Amygdala (tissue), 56 donors: ENCODE measurements at places on chromosomes 12 and 14.

DNA sequence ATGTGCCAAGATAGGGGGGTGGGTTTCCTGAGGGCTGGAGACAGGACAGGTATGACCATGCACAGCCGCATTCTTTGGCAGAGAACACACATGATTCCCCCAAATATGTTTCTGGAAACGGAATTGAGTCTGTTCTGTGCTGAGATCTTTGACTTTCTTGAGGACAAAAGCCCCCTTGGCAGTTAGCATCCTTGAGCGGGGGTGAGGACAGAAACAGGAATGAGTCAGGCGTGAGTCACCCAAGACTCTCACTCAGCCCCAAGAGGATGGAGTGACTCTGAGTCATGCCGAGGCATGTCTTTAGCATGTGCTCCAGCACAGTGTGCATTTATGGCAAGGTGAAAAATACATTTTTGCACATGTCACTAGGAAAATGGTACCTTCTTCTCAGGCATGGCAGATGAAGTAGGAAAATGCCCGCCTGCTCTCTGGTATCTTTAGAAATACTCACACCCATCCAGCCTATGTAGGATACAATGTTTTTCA lies 52.1 kb downstream of the DAD1 start:
- DNase-seq: no peak

- no peak for DNase-seq
Measured at GRCh38 chr12:106254724-106255123, 6.9 kb upstream of the CKAP4 start.

- DNase-seq: peak; percentile 15
Measured at GRCh38 chr12:104605685-104606084, 148.9 kb downstream of the CHST11 start.

DNA sequence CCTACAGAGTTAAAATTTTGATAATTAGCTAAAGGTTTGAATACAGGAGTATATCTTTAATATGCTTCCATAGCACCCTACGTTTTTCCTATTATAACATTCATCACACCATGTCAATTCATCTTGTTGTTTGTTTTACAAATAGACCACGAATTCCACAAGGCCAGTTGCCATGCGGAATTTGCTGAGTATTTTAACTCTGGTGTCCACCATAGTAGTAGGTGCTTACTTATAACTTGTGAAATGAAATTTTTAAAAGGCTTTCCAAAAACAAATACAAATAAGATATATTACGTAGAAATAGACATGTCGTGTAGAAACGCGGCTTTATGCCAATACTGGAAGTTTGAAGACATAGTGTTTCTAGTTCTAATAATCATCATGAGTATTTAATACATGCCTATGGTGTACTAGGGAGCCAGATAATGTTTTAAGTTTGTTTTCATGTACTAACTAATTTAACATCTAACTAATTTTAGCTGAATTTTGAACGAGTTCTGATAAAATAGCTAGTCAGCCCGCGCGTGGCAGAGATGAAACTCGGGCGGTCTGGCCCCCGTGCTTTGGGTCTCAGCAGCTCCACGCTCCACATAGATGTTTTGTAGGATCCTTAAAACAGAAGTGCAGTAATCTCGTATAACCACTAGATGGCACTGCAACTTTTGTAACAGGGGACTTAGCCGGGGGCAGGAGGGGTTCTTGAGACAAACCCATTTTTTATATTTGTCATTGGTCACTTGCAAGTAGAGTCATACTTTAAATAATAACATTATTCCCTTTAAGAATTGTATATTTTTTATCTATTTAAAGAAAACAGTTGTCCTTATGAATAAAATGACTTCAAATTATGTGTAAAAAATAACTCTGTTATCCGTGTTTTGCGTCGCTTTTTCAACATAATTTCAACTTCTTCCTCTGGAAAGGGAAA lies 10.2 kb downstream of the CD69 start:
- no peak for DNase-seq

GRCh38 chr12:69243099-69244084 lies 4.0 kb downstream of the CPSF6 start:
- no peak for DNase-seq

GRCh38 chr12:105864901-105865300 lies 273.9 kb downstream of the NUAK1 start:
- no peak for DNase-seq

GRCh38 chr12:126944684-126945083 lies 1322.3 kb upstream of the TMEM132C start:
- DNase-seq: no peak

GRCh38 chr12:107079172-107080011 lies 14.0 kb downstream of the CRY1 start:
- DNase-seq: no peak

GRCh38 chr12:96862326-96862725 lies 44.7 kb upstream of the NEDD1 start:
- DNase-seq: no peak

DNA sequence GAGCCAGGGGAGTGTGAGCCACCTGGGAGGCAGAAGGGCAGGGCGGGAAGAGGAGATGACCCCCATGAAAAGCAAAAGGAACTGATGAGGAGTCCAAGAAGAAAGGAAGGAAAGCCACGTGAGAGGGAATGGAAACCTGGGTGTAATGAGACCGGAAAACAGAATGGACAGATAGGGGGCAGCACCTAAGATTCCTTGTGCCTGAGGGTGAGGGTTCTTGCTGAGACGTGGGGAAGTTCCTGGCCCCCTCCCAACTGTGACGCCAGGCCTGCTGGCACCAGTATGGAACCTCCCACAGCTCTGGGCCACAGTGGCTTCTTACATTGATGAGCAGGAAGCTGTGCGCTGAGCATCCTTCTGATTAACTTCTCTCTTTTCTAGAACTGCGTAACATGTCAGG lies 30.8 kb downstream of the TTC7B start:
- no peak for DNase-seq

- no peak for DNase-seq
Measured at GRCh38 chr14:105701456-105702274, 175.3 kb downstream of the TMEM121 start.

GRCh38 chr12:10673659-10674384 lies at the start of gene STYK1:
Gene STYK1, minus strand, starts transcription at chr12:10674052. Its CDS starts 39,434 bp downstream, at chr12:10634618.
- no peak for DNase-seq

GRCh38 chr12:29957835-29958234 lies 174.1 kb upstream of the TMTC1 start:
- DNase-seq: no peak

GRCh38 chr12:66011731-66012130 lies 118.8 kb downstream of the LLPH start:
- no peak for DNase-seq

DNA sequence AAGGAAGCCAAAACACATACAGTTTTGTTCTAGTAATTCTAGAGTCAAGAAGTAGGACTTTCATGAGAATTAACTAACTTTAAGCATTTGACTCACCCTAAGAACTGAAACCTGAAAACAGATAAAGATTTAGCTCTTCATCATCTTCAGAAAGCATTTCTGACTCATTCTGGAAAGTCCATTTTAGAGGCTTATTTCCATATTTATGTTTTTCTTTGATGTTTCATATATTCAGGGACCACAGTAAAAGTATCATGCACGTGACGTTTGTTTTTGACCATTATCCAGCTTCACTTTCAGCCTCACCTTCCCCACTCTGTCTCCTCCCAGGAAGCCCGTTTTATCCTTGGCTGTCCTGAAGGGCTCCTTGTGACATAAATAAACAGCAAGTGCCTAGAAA lies 79.2 kb downstream of the MDGA2 start:
- no peak for DNase-seq

DNA sequence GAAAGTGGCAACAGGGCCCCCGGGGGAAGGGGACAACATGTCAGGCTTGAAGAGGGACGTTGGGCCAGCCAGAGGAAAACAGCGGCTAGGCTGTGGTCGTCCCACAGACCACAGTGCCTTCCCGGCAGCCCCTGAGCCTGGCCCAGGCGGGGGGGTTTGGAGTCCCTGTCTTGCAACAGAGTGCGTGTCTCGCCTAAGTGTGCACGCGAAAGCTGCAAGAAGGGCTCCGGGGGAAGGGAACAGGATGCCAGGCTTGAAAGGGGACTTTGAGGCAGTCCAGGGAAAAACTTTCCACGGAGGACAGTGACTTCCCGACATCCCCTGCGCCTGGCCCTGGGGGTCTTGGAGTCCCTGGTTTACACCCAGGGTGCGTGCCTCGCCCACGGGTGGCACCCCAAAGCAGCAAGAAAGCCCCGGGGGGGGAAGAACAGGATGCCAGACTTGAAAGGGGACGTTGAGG lies 157.5 kb upstream of the ALG10B start:
- no peak for DNase-seq

DNA sequence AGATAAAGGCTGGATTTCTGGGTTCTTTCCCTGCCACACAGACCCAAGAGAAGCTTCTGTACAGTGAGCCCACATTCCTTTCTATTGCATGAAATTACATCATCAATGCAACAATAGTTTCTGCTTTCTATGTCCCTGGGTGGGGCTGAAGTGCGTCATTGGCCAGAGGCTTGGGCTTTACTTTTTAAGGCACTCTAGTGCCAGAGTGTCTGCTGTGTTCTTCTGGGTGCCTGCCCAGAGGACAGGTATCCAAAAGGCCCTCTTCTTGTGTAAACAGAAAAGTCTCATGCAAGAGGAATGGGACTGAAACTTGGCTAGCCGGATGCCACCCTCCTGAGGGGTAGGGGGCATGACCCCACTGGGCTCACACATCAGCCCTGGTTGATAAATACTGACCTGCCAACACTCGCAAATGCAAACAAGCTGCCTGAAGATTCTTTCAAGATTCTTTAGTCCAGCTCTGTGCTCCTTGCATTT lies 5.9 kb downstream of the KRT86 start:
- DNase-seq: no peak

DNA sequence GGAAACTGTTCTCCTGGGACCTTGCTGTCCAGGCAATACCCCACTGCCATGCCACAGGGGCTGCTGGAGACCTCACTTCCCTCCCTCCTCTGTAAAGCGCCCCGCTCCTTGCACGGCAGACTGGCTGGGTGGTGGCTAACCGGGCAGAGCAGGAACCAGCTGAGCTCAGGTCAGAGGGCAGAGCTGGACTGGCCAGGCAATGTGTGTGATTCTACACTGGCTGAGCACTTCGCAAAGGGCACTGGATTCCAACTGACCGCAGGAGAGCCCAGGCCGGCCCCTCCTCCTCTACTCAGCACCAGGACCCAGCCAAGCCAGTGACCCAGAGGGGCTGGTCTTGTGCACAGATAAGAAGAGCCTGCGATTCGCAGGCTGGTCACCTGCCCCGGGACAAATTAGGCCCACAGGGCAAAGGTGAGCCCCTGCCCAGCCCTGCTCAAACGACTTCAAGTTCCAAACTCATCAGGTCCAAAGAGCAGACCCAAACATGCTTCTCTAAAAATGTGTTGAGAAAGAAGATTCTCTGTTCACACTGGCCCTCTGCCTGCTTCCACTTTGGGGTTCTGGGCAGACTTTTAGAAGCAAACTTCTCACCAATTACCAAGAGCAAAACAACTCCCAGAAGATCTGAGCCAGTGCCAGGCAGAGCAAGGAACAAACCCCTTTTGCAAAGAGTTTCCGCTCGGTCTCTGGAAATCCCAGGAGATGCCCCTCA lies 54.9 kb upstream of the DIO3 start:
- no peak for DNase-seq

- DNase-seq: no peak
Measured at GRCh38 chr12:65720136-65721130, 103.8 kb upstream of the HMGA2 start.

GRCh38 chr12:100398307-100398706 lies 41.4 kb downstream of the SLC17A8 start:
- no peak for DNase-seq

- DNase-seq: no peak
Measured at GRCh38 chr12:71282020-71282419, 124.2 kb upstream of the TSPAN8 start.

DNA sequence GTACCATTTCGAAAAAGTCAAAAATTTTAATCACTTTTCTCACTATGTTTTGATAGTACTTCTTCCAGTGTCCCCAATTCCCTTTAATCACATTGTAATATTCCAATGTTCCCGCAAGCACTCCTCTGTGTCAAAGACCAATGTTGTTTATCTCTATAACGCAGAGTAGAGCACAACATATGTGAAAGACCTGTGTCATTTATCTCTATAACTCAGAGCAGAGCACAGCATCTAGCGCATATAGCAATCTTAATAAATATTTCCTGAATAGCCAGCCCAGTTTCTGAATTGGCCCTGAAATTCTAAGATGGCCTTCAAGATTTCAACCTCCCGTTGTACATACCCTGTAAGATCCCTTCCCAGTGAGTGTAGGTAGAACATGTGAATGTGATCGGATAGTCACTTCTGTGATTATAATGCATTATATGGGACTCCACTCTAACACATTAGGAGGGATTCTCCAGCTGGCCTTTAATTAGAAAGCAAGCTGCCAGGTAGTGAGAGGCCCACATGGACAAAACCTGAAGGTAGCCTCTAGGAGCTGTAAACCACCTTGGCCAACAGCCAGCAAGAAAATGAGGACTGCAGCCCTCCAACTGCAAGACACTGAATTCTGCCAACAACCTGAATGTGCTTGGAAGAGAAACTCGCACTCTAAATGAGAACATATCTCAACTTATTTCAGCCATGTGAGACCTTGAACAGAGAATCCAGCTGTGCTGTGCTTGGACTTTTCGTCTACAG lies 238.8 kb upstream of the SYT10 start:
- no peak for DNase-seq

- DNase-seq: no peak
Measured at GRCh38 chr12:65465766-65466547, 187.5 kb downstream of the MSRB3 start.

GRCh38 chr12:120540445-120540844 lies 6.3 kb downstream of the RNF10 start:
- DNase-seq: no peak

DNA sequence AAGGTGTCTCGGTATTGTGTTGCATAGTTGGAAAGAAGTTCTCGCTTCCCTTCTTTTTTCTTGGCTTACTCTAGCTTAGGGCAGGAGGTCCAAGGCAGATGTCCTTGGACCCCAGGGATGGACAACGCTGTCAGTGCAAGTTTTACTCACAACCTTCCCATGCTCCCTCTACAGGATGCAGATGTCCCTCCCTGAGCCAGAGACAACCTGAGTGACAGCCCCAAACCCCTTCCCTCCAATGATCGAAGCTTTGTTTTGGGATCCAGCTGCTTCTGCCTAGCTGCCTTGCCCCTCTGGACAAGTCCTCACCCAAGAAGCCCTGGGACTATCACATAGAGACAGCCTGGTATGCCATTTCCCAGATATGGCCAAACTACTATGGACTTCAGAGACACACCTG lies 112.0 kb upstream of the RAP1B start:
- DNase-seq: no peak

DNA sequence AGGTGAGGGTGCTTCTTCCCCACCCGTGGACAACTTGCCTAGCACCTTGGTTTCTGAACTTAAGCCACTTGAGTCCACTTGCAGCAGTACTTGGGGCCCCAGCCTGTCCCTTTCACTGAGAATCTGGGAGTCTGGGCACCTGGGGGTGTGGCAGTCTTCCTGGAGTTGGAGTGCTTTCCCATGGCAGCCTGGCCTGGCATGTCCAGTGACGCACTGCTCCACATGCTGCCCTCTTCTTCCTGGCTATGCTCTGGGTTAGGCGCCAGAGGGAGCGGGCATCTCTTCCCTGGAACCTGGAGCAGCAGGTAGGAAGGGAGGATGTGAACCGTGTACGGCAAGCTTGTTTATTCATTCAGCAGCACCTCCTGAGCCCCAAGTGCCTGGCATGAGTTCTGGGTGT lies 76.4 kb downstream of the PAPOLA start:
- no peak for DNase-seq

GRCh38 chr14:89440986-89441909 lies 24.2 kb upstream of the FOXN3 start:
- DNase-seq: no peak

- DNase-seq: no peak
Measured at GRCh38 chr12:3752096-3752709, 706 bp downstream of the CRACR2A start.
